Activated naive CD4-positive, alpha-beta T cell treated with Interleukin-2 at 50 U/mL for 16 hours (primary cell): ENCODE measurements at places on chromosomes 6 and 20.
A peak's percentile ranks its signal among the peaks of the same experiment; 100 is the strongest.

DNA sequence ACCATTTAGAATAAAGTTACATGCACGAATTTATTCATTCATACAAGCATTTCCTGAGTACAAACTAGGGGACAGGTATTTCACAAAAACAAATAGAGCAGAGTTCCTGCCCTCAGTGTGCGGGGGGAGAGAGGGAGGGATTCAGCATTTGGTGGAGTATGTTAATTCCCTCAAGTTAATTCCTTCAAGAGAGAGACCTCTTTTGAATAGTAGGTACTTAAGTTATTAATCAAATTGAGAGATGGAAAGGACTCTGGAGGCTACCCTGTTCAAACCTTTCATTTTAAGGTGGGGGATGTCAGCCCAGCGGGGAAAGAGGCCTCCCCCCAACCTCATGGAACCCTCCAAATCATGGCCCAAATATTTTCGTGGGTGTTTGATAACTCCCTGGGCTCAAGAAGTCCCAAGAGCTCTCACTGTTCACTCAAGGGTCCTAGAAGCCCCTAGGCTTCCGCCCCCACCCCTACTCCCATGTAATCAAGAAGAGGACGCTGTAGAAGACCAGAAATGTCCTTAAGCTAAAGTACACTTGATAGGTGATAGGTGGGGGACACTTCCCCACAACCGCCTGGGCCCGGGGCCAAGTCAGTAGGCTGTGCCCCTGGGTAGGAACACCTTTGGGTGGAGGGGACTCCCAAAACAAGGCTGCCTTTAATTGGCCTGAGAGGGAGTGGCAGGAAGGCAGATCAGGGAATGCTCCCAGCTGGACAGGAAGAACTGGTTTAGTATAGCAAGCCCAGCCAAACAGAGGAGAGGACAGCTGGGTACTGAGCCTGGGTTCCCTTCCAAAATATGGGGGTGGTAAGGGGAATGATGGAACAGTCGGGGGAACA is 2.9 kb downstream of the SDC4 start:
- DNase-seq: no peak

DNA sequence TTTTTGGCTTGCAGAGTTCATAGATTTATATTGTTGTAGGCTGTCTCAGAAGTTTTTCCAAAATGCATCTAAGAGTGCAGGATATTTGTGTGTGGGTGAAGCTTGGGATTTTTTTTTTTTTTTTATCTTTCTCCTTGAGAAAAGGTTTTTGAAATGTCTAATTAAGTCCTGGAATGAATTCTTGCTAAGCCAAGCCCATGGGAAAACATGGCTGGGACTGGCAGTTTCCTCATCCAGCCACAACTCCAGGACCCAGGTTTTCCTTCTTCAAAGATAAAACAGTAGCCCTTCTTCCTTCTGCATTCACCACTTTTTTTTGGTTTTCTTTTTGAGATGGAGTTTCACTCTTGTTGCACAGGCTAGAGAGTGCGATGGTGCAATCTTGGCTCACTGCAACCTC is 242.5 kb upstream of the JAG1 start:
- no peak for DNase-seq

- no peak for DNase-seq
Observed at GRCh38 chr6:73134588-73134987, 90.7 kb downstream of the KHDC1L start.

DNA sequence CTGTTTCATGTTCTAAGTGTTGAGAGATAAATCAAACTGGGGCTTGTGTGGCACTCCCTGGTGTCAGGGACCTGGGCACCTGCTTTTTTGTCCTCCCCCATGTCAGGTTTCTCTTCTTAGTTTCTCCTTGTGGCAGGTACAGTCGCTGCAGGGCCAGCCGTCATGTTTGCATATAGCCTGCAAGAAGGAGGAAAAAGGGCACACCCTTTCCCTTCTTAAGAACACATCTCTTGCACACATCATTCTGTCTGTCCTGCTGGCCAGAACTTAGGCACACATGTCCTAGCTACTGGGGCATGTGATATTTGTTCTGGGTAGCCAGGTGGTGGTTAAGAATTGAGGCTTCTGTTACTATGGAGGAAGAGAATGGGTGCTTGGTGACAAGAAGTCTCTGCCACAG is 27.9 kb downstream of the CDC5L start:
- no peak for DNase-seq

DNA sequence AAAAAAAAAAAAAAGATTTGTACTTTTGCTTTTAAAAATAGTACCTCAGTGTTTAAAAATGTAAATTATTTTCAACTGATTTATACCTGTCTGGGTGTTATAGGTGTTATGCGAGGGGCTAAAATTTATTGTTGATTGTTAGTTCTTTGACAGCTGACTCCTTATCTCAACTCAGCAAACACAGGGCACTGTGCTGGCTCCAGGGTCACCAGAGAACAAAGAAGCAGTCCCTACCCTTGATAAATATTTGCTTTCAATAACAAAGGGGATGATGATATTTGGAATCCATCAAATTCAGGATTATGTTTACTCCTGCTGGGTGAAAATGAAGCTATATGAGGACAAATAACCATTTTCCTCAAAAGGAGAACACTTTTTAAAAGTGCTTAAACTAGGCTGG is 34.2 kb upstream of the KAT14 start:
- DNase-seq: no peak

- peak; percentile 64 for DNase-seq
Observed at GRCh38 chr6:106103728-106104109, 17.6 kb downstream of the PRDM1 start.

GRCh38 chr20:3699037-3699436 is 13.4 kb downstream of the SIGLEC1 start:
- no peak for DNase-seq

- no peak for DNase-seq
Observed at GRCh38 chr6:154140743-154141142, 101.7 kb downstream of the OPRM1 start.

DNA sequence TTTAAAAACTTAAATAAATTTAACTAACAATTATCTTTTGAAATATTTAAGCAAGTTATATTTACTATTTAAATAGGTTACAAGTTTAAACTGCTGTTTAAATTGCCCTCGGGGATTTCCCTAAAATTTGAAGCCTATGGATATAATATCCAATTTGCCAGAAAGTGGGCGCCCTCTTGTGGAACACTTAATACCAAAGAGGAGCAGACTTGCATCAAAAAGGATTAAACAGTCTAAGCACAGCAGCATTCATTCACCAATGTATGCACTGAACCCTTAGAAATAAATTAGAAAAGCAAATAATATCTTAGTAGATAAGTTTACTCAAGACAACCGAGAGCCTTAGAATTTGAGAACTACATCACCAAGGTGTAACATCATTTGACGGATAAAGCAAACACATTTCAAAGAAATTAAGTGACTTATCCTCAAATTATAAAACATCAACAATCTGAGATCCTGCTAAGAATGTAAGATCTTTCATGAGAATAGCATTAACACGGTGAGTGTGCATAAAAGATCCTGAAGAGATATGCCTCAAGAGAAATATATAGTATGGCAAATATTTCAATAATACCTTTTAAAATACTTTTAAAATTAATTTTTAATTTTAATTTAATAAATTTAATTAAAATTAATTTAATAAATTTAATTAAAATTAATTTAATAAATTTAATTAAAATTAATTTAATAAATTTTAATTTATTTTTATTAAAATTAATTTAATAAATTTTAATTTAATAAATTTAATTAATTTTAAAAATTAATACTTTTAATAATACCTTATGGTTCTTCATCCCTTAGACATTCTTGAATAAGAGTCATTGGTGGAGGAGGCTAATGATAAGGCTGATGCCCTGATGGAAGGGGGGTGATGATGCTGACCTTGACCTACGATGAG is 11.5 kb upstream of the MEP1A start:
- no peak for DNase-seq

GRCh38 chr6:166162599-166163342 is 4.9 kb downstream of the TBXT start:
- no peak for DNase-seq

DNA sequence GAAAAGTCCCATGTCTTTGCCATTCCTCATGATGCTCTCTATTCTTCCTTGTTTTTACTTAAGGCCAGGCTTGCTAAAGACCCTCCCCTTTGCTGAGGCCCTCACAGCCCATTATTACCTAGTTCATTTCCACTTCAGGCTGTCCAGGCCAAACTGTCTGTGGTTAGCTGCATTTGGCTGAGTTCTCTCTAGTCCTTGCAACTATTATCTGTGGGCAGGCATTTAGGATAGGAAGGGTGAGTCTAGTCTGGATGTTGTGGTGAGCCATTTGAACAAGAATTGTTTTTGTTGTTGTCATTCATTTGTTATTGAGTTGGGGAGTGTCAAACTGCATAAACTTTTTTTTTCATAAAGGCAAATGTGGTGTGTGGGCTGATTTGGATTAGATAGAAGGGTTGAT is 182.4 kb downstream of the CD109 start:
- DNase-seq: no peak

- no peak for DNase-seq
Observed at GRCh38 chr6:125165256-125165655, 11.7 kb downstream of the TPD52L1 start.

GRCh38 chr6:109303640-109304283 is 78.5 kb downstream of the CD164 start:
- no peak for DNase-seq

GRCh38 chr20:33875055-33875454 is 63.9 kb downstream of the CHMP4B start:
- DNase-seq: no peak

GRCh38 chr20:5654557-5654956 is 95.6 kb upstream of the SHLD1 start:
- no peak for DNase-seq

GRCh38 chr6:47151232-47151898 is 109.2 kb upstream of the ADGRF1 start:
- DNase-seq: no peak

- DNase-seq: no peak
Observed at GRCh38 chr6:162829013-162829742, 101.4 kb downstream of the PACRG start.

- DNase-seq: no peak
Observed at GRCh38 chr6:142218446-142218845, 71.4 kb downstream of the VTA1 start.

DNA sequence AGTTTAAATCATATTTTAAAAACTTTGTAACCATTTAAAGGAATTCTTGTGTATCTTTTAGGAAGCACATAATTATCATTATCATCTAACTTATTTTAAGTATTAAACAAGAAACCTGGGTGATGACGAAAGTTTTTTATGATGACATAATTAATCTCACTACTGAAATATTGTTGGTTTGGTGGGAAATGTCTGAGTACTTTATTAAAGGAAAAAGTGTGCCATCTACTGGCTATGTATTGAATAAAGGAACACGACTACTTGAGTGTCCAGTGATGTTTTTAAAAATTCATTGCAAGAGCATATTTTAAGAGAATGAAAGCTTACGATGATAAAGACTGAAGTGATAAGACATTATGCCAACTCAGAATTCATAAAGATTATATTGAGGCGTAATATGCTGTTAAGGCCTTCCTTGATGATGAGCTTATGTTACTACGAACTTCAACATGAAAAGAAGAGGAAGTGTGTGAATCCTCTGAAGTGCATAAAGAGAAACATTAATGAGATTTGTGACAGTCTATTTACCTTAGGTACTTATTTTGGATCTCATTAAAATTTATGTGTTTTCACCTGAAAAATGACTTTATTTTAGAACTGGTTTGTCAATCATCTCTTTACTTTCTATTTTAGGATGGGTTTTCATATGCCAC is 12.0 kb upstream of the TRMT11 start:
- DNase-seq: no peak

- DNase-seq: no peak
Observed at GRCh38 chr6:41967312-41968287, 26.0 kb upstream of the CCND3 start.

GRCh38 chr20:57564951-57565642 is 4.2 kb downstream of the PCK1 start:
- DNase-seq: no peak

DNA sequence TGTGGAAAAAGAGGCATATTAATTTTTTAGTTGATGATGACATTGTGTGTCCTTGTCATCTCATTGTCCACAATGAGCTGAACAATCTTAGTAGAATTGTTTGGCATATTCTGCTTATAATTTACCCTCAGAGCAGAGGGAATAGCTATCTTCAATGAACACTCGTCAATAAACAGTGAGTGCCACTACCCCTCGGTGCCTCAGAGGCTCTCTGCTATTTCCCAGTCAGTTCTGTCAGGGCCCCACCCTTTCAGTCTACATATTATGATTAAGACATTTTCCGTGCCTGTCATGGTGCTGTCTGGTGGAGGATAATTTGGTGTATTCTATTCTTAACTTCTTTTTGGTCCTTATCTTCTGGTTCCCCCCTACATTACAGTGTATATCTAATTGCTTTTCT is 31.2 kb downstream of the NUS1 start:
- DNase-seq: no peak

- DNase-seq: no peak
Observed at GRCh38 chr20:48191200-48191599, 405.9 kb upstream of the SULF2 start.

GRCh38 chr20:50982363-50982762 is 23.7 kb downstream of the MOCS3 start:
- DNase-seq: peak; percentile 11

DNA sequence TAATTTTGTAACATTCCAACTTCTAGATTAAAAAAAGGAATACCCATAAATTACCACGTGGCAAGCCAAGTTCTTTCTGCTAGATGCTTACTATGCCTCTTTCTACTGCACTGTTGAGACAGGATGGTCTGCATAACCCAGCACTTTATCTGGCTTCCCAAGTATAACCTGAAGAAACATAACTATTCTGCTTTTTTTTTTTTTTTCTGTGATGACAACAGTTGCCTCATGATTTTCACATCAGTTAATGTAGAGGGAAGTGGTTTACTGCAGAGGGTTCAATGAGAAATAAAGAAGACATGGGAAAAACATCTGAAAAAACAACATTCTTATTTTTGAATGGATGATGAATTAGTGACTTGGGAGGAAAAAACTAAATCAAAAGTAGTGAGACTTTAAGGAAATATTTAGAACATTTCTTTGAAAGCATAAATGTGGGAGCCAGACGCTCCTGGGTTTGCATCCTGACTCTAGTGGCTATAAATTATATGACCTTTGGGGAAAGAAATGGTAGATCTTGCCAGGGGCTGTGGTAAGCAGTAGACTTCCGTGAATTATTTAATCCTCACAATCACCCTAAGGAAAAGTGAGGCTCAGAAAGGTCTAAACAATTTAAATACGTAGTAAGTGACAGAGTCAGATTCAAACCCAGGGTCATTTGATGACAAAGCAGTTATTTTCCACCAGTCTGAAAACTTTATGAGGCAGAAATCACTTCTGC is 230.7 kb downstream of the PHACTR1 start:
- DNase-seq: no peak

- DNase-seq: no peak
Observed at GRCh38 chr6:109229536-109229935, 134.2 kb downstream of the CEP57L1 start.

- DNase-seq: no peak
Observed at GRCh38 chr6:111683749-111684267, 78.1 kb upstream of the TRAF3IP2 start.

GRCh38 chr6:4125500-4125899 is 9.9 kb downstream of the ECI2 start:
- DNase-seq: no peak

- peak; percentile 7 for DNase-seq
Observed at GRCh38 chr6:134873500-134874388, 76.2 kb downstream of the ALDH8A1 start.

GRCh38 chr6:128513878-128514277 is 6.5 kb downstream of the PTPRK start:
- no peak for DNase-seq

GRCh38 chr20:61173961-61174725 is 77.9 kb upstream of the CDH4 start:
- DNase-seq: no peak

GRCh38 chr20:6081236-6081635 is 27.4 kb upstream of the LRRN4 start:
- no peak for DNase-seq
